NCI-H1048 (cell line): ENCODE measurements at places on chromosomes 4 and X.

DNA sequence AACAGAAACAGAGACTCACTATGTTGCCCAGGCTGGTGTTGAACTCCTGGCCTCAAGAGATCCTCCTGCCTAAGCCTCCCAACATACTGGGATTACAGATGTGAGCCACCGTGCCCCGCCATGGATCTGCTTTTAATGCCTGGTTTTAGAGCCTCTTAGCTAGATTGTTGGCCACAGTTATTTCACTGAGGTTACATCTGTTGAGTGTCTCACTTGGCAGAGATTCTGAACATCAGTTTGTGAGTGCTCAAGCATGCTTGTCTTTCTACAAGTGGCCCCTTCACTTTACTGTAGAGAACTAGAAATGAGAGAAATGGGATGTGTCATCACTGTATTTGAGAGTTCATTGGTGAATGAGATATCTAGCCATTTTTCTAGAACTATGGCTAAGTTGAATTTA lies 218.5 kb downstream of the APBB2 start:
- no peak for DNase-seq

DNA sequence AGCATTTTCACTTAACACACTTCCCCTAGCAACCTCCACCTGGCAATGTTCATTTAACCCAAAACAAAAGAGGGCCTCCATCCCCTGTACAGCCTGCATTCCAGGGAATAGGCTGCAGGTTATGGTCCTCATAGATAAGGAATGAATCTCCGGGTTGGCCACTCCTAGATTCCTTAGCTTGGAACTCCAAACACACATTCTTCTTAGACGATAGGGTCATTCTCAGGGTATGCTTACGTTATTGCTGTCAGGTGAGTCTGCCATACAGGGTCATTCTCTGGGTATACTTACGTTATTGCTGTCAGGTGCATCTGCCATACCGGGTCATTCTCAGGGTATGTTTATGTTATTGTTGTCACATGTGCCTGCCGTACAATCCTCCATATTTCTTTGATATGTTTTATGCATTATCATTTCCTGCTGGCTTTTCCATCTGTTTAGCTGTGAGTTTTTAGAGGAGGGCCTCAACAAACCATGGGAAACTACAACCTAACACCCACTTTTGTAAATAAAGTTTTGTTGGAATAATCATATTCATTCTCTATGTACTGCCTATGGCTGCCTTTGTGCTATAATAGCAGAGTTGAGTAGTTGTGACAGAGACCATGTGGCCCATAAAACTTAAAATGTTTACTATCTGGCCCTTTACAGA lies 8.2 kb upstream of the AFF1 start:
- DNase-seq: no peak

- DNase-seq: no peak
Observed at GRCh38 chr4:115113506-115114106, at the start of gene NDST4. Gene NDST4 (minus strand): TSS chr4:115113620. CDS start chr4:115077036, 36,584 bp downstream.

DNA sequence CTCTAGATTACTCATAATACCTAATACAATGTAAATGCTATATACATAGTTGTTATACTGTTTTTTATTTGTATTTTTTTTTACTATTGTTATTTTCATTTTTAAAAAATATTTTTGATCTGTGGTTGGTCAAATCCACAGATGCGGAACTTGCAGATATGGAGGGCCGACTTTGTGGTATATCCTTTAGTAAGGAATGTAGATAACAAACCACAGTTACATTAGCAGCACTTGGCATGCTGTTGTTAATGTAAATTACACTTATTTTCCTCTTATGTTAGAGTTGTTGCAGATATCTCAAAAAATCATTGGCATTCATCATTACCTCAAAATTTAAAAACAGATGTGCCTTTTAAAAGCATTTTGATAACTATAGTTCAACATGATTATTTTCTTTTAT lies 151.0 kb downstream of the TMEM164 start:
- no peak for DNase-seq

DNA sequence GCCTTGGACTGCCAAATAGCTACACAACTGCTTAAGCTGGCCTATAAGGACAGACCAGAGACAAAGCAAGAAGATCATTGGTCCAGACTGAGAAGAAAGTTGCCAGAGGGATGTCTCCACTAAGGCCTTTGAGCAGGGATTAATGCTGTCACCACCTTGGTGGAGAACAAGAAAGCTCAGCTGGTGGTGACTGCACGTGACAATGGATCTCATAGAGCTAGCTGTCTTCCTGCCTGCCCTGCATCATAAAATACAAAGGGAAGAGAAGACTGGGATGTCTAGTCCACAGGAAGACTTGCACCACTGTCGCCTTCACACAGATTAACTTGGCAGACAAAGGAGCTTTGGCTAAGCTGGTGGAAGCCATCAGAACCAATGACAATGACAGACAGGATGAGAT lies 40.5 kb upstream of the FAM120C start:
- no peak for DNase-seq

GRCh38 chr4:73948990-73949706 lies 32.7 kb downstream of the PF4 start:
- no peak for DNase-seq

GRCh38 chrX:110383414-110383813 lies 24.8 kb downstream of the RTL9 start:
- no peak for DNase-seq

- DNase-seq: no peak
Observed at GRCh38 chrX:115625572-115626301, 64.8 kb downstream of the PLS3 start.

- DNase-seq: no peak
Observed at GRCh38 chrX:10474913-10475568, 145.3 kb downstream of the MID1 start.

- peak; percentile 57 for DNase-seq
Observed at GRCh38 chr4:105569057-105569865, 16.8 kb downstream of the ARHGEF38 start.

DNA sequence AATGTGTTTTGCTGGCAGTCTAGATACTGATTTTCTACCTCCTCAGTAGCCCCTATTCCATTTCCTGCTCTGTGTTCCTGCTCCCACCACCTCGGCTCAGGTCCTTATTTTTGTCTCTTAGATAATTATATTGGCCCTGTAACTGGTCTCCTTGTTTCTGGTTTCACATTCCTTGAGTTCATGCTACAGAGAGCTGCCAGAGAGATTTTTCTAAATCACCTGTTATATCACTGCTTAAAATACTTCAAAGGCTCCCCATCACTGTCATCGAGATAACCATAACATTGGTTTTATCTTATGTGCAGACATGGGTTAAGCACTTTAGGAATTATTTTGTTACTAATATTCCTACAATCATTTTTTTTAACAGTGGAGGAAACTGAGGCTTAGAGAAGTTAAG lies 9.6 kb downstream of the SYNPO2 start:
- DNase-seq: no peak
